CD4-positive, alpha-beta memory T cell (primary cell): ENCODE measurements at places on chromosomes 7 and 10. TPM values are rescaled to one million over a fixed set of nuclear protein-coding genes. Genes with fewer than 3 reads are reported as not detected.

ZNF425 gene
- total RNA-seq: 4.0 TPM

GRCh38 chr7:139693651-139694388 is 84.0 kb downstream of the HIPK2 start:
- DNase-seq: no peak

DNA sequence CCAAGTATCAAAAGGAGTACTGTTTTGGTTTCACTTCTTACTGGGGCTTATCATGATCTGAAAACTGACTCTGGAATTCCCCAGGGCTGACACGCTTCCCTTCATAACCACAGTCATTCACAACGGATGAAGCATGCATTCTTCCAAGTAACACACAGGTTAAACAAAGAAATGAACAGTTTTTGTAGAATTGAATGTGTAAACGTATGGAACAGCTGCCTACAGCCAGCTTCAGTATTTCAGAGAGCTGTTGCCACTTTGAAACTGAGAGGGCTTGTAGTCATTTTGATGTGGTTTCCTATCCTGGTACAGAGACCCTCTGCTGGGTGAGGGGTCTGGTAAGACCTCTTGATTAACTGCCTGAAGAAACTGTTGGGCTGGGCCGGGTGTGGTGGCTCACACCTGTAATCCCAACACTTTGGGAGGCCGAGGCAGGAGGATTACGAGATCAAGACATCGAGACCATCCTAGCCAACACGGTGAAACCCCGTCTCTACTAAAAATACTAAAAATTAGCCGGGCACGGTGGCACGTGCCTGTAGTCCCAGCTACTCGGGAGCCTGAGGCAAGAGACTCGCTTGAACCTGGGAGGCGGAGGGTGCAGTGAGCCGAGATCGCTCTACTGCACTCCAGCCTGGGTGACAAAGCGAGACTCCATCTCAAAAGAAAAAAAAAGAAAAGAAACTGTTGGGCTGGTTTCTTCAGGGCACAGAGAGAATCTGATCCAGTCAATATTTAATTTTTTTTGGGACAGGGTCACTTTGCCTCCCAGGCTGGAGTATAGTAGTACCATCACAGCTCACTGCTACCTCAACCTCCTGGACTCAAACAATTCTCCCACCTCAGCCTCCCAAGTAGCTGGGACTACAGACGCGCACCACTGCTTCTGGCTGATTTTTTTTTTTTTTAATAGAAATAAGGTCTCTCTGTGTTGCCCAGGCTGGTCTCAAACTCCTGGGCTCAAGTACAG is 4.7 kb downstream of the NFE2L3 start:
- DNase-seq: peak; percentile 82

DNA sequence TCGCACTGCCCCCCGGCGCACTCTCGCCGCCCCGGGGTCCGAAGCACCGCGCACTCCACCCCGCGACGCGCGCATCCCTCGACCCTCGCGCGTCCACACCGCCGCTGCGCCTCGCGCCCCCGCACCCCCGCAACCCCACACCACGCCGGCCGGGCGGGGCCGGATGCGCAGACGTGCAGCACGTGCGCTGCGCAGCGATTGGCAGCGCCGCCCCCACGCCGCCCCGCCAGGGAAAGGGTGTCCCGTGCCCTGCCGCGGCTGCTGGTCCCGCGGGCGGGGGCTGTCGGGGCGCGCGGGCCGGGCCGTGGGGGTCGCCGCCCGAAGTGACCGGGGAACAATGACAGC is 53.7 kb upstream of the KDM7A start:
- DNase-seq: peak; percentile 82

- no peak for DNase-seq
Measured at GRCh38 chr7:31370609-31371008, 30.1 kb upstream of the NEUROD6 start.

GRCh38 chr10:17003651-17004286 is 125.8 kb downstream of the CUBN start:
- no peak for DNase-seq

DNA sequence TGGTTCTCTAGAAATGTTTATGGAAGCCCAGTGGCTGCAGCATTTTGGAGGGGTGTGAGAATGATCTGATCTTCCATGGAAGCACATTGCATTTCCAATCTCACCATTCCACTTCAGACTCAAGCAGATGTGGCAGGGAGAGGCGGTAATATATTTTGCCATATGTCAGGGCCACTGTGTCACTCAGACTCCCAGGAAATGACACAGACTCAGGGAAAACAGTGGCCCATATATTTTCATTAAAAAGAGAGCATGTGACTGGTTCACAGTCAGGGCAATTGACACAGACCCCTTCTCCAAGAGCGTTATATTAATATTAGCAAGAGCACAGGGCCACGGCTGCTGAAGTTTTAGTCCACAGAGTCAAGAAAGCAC is 149.3 kb upstream of the NRP1 start:
- no peak for DNase-seq

- DNase-seq: no peak
Measured at GRCh38 chr10:35567951-35568350, 37.2 kb upstream of the GJD4 start.

DNA sequence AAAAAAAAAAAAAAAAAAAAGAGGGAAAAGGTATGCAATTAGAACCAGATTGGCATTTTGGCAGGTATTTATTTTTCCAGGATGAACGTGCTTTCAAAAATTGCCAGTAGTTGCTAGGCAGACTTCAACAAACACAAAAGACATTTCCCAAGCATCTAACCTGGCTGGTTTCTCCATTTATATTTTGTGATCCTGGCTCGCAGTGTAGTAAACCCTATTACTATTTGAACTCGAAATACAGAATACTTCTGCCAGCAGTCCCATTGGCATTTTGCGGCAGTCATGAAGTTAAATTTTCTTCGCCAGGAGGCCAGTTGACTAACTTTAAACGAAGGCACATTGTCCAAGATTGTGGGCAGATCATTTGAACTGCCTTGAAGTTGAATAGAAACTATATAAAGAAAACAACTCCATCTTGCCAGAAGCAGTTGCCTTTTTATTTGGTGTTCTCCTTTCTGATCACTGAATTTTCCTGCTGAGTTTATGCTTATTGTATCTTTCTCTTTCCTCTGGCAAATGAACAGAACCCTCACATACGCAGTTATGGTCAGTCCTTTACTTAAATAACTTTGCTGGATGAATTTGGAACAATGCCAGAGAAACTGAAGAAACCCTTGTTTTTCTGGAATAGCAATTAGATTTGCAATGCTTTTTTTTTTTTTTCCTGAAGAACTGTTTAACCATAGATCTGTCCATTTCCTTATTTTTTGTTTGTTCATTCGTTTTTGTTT is 132.9 kb downstream of the BICC1 start:
- no peak for DNase-seq

DNA sequence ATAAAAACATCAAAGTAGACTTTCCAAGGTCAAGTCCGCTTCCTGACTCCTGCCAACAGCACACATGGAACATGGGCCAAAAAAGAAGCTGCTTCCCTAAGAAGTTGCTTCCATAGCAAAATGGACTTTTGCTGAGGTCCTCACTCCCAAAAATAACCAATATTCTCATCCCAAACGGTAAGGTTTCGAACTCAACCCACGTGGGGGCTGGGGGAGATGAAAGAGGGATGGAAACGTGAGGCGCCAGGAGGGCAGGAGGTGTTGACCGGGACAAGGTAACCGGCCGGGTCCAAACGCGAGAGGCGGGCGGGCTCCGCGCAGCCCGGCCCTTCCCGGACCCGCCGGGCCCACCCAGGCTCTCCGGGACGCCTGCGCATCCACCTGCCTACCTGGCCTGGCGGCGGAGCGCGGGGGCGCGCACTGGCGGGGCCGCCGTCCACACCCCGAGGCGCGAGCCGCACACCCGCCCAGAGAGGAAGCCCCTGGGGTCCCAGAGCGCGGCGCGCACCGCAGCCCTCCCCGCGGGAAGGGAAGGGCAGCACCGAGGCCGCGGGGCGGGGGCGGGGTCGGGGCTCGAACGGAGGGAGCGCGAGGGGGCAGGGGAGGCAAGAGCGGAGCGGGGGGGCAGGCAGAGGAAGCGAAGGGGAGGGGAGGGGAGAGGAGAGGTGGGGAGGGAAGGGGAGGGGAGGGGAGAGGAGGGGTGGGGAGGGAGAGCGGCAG is 742 bp downstream of the LMBR1 start:
- peak; percentile 59 for DNase-seq

DNA sequence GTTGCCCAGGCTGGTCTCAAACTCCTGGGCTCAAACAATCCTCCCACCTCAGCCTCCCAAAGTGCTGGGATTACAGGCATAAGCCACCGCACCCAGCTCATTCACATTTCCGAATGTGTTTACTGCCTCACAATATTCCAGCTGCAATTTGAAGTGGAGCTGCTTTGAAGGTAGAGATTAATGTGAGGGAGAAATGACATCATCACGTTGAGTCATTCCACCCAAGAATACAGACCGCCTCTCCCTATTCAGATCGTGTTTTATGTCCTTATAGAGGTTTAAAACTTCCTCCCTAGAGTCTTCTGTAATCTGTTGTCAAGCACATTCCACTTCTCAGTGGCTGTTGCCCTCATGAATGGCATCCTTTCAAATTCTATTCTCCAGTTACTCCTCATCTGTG is 100.4 kb upstream of the PDGFA start:
- DNase-seq: no peak

DNA sequence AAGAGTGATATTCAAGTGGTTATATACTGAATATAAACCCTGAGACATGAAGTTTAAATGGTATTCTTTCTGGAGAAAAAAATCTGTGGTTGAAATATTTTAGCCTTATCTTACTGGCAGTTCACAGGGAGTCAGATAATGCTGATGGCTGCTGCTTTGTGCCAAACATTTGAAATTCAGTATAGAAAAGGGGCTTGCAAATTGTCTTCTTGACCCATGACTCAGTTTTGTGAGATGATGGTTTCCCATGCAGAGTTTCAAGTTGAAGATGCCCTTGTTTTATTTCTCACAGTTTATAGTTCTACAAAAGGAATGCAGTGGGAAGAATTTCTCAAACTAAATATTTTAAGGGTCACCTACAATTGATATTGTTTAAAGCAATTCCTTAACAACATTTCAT is 251.1 kb upstream of the MEOX2 start:
- no peak for DNase-seq

GRCh38 chr10:92691591-92692079 is 1.9 kb downstream of the HHEX start:
- no peak for DNase-seq

DNA sequence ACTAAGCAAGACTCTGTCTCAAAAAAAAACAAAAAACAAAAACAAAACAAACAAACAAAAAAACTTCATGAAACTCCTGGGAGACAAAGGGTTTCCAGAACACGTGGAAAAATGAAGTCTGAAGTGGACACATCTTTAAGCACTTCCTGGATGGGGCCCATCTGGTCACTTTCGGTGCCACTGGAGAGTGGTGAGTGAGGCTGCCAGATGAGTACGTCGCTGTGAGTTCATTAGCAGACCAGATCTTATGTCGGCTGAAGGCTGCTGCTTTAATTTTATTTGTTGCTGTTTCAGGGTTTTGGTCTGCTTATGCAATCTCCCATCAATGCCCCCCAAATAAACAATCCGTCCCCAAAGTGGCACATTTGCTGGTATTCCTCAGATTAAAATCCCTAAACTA is 64.4 kb downstream of the NPTX2 start:
- no peak for DNase-seq

GRCh38 chr7:6056616-6057015 is 25.4 kb downstream of the ANKRD61 start:
- no peak for DNase-seq
